ENCODE measurements at places on chromosomes 13 and 19.

- DNase-seq = no peak
Observed at GRCh38 chr13:38636073-38636472, 50.8 kb upstream of the FREM2 start.

DNA sequence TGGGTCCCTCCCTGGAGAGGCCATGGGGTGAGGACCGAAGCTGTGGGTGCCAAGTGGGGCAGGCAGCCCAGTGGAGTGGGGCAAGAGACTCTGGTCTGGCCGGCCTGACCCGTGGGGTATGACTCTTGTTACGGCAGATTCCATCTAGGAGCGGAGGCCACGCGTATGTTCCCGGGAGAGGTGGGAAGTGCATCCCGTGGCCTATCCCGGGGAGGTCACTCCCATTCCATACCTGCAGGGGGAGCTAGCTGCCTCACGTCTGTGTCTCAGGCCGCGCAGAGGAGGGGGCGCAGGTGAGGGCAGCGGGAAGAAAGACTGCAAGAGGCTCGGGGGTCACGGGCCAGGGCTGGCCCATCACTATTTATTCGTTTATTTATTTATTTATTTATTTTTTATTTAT is 4.9 kb downstream of the CSNK1G2 start:
- DNase-seq = peak; percentile 85

DNA sequence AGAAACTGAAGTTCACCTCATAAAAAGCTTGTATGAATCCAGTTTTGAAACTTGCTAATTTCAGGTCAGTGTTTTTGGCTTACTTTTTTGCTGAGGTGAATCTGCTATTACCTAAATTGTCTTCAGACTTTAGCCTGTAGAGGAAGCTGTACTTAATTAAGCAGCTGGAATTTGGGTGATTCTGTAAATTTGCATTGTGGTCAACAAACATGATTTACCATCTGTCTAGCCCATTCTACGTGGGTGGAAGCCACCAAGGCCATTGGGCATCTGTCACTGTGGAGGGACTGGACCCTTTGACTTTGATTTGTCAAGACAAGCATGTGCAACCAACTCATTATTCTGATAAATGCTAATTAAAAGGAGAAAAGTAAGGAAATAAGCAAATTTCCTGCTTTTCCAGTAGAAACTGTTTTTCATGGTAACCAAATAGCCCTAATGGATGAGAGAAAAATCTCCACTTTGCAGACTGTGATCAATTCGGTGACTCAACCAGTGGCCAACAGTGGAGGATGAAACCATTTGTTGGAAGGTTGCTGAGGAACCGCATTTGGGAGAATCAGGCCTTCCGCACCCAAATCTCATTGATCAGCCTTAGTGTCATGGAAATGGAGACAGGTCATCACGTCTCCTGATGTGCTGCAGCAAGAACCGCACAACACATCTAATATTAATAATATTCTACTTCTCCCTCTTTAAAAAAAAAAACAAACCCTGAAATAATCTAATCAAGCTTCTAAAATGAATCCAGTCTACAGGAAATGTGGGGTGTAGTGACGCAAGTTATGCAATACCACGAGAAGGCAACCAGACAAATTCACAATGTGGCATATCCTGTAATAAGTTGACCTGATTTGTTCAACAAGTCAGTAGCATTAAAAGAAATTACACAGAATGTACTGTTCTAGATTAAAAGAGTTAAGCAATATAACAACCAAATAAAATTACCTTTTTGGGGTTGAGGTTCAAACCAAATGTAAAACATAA is 54.3 kb downstream of the GARRE1 start:
- DNase-seq = no peak

DNA sequence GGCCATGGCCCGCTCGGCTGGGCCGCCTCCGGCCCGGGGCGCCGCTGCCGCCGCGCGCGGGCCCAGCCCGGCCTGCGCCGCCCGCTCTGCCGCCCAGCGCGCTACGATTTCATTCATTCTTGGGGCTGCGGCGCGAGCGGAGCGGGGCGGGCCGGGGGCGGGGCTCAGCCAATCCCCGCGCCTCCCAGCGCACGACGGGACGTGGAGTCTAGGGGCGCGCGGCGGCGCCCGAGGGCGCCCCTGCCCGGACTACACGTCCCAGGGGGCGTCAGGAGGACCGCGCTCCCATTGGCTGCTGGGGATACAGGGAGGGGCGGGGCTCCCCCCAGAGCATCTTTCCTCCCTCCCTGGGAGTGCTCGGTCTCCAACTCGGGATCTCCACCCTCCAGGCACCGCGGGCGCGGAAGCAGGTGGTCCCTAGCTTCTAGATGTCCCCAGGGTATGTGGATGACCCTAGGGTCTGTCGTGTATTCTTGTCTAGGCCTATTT is 5.6 kb upstream of the DPF1 start:
- DNase-seq = peak; percentile 70

GRCh38 chr13:66513728-66514127 is 716.4 kb downstream of the PCDH9 start:
- no peak for DNase-seq

DNA sequence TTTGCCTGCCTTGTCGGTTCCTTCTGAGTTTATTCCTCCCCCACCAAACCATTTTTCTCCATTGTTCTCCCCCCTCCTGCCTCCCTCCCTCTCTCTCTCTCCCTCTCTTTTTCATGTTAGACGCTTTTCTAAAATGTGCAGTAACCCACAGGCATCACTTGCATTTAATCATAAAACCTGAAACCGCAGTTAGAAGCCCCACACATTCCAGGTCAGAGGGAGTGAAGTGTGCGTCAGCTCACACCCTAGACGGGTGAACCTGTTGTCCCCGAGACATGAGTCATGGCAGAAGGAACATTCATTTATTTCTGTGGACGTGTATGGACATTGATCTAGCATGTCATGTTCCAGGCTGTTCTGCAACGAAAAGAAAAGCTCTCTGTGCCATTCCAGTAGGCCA is 19.9 kb downstream of the ONECUT3 start:
- DNase-seq = no peak

- DNase-seq = no peak
Observed at GRCh38 chr13:67977066-67977465, 746.9 kb upstream of the PCDH9 start.

DNA sequence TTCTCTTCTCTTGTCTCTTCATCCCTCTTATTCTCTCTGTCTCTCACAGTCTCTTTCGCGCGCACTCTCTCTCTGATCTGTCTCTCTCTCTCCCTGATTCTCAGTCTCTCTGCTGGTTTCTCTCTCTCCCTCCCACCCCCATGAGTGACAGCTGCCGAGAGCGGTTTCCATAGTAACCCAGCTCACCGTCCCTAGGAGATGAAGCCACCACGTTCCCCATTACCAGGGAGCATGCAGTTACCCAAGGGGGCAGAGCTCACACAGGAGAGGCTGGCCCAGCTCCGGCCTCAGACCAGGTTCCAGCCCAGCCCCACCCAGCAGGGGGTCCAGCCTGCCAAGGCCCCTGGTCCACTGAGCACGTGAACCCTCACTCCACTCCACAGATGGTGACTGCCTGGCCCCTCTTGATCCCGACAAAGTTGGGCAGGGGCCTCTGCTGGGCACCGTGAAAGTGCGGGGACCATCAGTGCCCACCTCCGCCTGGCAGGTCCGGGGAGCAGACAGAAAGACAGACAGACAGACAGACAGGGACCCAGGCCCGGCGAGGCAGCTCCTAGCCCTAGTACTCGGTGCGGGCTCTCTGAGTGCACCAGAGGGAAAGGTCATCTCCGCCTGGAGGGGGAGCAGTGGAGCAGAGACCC is 50.6 kb downstream of the CELF5 start:
- no peak for DNase-seq

- DNase-seq = no peak
Observed at GRCh38 chr13:25731536-25731935, 320.3 kb downstream of the SHISA2 start.

GRCh38 chr13:45696610-45697226 is 5.4 kb upstream of the CBY2 start:
- DNase-seq = no peak

Data from ELF-1 (cell line).